Ureter (tissue), 1 donor: ENCODE measurements at places on chromosomes 6 and 20. TPM values are rescaled to one million over a fixed set of nuclear protein-coding genes. Genes with fewer than 3 reads are reported as not detected.

- DNase-seq, result no peak
Observed at GRCh38 chr6:31529329-31530150, 778 bp downstream of the MCCD1 start.

- no peak for DNase-seq
Observed at GRCh38 chr6:38436726-38437465, 202.8 kb downstream of the BTBD9 start.

DNA sequence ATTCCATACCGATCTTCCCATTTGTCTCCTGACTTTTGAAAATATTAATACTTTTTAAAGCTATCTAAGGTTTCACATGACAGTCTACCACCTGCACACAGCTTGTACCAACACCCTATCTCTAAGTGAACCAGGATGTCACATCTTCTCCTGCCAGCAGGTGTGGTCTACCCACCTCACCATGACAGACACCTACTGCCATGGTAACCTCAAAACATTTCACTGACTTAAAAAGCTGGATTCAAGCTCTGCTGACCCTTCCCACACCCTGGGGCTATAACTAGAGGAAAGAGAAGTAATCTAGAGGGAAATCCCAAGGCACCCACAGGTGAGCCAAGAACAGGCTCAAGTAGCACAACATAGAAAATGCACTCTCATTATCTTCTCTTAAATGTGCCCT, 1.2 kb downstream of the SLC17A3 start:
- DNase-seq, result no peak

- DNase-seq, result no peak
Observed at GRCh38 chr6:32854376-32855178, 585 bp downstream of the PSMB9 start.

DNA sequence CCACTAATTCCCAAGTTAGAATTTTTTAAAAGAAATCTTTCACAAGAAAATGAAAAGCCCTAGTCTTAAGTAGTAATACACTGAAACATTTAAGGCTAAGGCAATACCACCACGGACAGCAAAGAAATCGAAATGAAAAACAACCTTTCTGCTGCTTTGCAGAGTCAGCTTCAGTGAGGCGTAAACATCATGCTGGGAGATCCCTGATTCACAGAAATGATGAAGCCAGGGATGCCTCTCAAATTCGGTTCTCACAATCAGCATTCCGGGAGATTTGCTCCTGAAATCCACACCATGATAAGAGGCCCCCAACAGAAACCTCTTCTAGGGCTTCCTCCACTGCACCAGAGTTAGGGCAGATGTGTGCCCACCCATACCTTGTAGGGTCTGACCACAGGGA, 18.6 kb downstream of the RRBP1 start:
- no peak for DNase-seq

- no peak for DNase-seq
Observed at GRCh38 chr6:129104131-129104530, 221.2 kb downstream of the LAMA2 start.

OR2H2 gene
- not detected for total RNA-seq

UBE3D gene
- total RNA-seq, result 6.5 TPM
